ENCODE measurements at places on chromosomes 6 and 20. TPM values are rescaled to one million over a fixed set of nuclear protein-coding genes. Genes with fewer than 3 reads are reported as not detected.

The FAM209B gene
- total RNA-seq = not detected

The FOXC1 gene
- 0.69 TPM for total RNA-seq

The DPPA5 gene
- total RNA-seq = not detected

The OPRM1 gene
- total RNA-seq = not detected

The C20orf141 gene
- not detected for total RNA-seq

The MATN4 gene
- 0.47 TPM for total RNA-seq

The PRDM1 gene
- total RNA-seq = 17.6 TPM

The IRF4 gene
- 8.8 TPM for total RNA-seq

- DNase-seq = no peak
- H3K4me1 ChIP-seq = no peaks in the 10 kb centered on the region
- peak overlapping the region; percentile 57 for H3K4me3 ChIP-seq
- peak overlapping the region; percentile 69 for H3K27ac ChIP-seq
These were observed 130.8 kb downstream of the OGFRL1 start for GRCh38 chr6:71419217-71420094.

All from colonic mucosa (tissue), 4 donors.